ENCODE measurements at places on chromosomes 5 and 9.

DNA sequence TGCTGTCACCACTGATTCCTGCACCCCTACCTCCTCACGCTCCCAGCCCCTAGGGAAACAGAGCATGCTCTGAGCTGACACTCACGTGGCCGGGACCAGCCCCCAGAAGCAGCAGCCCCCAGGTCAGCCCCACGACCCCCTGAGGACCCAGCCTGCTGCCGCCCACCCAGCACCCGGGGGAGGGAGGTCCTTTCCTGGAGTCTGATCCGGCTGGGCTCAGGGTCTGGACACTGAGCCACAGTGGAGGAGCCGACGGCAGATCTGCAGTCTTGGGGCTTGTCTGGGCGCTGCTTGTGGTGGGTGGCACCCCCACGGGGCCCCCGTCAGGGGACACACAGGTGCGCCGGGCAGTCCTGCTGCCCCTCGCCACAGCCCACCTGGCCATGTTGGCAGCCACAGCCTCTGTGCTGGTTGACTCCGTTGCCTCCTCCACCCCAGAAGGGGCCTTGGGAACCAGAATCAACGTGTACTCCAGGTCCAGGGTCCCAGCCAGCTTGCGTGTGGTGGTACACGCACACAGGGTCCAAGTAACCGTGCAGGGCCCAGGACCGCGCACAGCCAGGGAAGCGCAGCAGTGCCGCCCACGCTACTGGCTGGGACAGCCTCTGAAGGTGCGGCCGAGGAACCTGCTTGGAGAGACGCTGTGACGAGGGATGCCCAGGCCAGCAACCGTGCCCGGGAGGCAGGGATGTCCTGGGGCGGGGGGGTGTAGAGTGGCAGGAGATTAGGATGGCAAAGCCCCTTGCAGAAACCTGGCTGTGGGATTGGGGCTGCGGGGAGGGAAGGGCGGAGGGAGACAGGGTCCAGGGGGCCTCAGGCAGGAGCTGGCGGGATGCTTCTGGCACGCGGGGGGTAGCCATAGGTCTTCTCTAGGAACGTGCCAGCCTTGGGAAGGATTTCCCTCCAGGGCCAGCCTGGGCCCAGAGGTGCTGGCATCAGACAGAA, 3.5 kb downstream of the DNLZ start:
- DNase-seq = no peak

- DNase-seq = no peak
Observed at GRCh38 chr9:123400926-123401503, 45.0 kb downstream of the CRB2 start.

- DNase-seq = no peak
Observed at GRCh38 chr5:112024769-112025168, 267.8 kb upstream of the NREP start.

- no peak for DNase-seq
Observed at GRCh38 chr5:138504799-138505198, 38.2 kb downstream of the ETF1 start.

DNA sequence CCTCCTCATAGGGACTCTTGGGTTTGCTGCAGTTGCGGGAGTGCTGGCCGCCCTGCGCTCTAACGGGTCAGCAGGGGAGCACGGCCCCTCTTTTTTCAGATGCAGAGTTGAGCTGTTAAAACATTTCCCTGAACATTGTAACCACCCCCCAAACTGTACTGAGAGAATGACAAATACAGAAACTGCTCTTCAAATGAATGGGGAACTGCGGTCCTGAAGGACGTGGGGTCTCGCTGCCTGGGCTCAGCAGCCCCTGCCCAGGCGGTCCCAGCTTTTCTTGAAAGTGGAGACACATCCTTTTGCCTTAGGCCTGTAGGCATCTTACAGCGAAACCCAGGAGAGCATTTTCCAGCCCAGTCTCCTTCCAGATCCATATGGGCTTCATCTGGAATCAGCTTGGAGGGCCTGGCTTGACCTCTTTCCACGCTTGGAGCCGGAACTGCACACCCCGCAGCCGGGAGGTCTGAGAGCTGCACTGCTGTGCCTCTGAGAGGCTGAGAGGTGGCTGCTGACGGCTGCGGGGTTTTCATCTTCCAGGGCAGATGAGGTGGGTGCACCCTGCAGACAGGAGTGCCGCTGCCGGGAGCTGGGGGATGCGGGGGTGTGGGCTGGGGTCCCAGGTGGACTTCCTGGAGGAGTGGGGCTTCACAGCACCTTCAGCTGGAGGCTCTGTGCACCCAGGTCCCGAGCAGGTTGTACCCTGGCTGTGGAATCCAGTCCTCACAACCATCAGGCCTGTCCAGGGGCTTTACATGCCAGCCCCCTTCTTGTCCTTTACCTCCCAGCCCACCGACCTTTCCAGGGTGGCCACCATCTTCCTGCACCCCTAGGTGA, 1.2 kb upstream of the AGPAT2 start:
- no peak for DNase-seq

GRCh38 chr5:14708551-14708950, 44.0 kb downstream of the OTULIN start:
- DNase-seq = no peak

DNA sequence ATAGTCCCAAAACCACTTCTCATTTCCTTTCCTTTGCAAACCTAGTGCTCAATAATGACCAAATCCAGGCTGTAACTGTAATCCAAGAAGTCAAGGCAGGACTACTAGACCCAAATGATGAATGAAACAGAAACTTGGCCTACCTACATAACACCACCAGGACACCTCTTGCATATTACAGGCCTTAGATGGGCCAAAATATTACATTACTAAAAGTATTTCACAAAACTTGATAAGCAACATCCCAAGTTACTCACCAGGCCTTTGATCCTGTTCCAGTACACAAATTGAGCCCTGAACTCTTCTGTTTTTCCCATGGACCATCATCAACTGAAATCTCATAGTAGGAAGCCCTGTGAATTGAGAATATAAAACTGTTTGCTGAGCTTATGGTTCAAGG, 34.8 kb downstream of the NADK2 start:
- DNase-seq = no peak

DNA sequence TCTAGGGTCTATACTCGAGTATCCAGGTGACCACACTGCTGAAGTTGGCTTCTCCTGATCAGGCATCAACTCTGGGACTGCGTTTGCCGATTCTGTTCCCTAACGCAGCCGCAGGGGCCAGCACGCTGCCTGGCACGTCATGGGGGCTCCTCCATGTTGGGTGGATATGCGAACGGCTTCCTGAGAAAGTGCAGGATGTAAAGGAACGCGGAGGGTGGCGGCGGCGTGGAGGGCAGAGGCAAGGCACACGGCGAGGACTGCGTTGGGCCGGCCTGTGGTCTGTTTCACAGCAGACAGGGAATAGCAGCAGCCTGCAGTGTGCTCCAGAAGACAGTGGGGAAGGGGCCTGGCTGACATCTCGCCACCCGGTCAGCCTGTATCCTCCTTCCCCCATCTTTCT, 3.8 kb downstream of the LCN10 start:
- no peak for DNase-seq

DNA sequence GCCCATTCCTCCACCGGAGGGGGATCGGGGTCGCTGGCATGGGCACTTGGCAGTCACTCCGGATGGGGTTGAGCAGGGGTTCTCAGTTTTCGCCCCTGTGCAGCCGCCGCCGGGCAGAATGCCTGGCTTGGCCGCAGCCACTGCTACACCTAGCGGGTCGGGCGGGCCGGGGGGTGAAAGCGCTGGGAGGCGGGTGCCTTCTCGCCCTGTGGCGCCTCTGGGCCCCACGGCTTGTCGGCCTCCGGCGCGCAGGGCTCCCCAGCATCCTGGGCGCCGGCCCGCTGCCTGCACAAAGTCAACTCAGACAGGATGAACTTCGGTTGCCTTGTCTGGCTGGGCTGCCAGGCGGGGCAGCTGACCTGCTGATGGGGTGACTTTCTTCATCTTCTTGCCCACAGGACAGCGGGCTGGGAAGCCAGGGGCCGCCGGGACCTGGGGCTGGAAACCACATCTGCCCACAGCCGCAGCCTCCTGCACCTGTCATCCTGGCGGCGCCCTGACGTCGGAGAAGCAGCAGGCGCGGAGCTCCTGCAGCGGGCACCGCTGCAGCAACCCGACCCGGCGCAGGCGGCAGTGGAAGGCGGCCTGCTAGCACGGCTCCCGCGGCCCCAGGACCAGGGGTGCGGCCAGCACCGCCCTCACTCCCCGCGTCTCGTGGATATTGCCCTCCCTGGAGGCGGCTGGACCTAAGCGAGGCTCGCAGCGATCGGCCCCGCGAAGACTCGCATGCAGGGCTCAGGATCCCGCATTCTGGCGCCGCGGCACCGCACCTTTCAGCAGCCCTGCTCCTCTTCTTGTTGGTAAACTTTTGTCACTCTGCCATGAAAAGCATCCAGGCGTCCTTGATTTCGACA, 1.3 kb upstream of the ANKRD18A start:
- DNase-seq = peak; percentile 14

- no peak for DNase-seq
Observed at GRCh38 chr9:134337469-134337868, 11.2 kb downstream of the RXRA start.

- no peak for DNase-seq
Observed at GRCh38 chr5:141677415-141677814, 4.6 kb downstream of the ARAP3 start.

- no peak for DNase-seq
Observed at GRCh38 chr5:10073441-10074104, 176.1 kb downstream of the ATPSCKMT start.

GRCh38 chr5:132209131-132209530, 18.5 kb downstream of the P4HA2 start:
- DNase-seq = no peak

GRCh38 chr9:73029346-73029745, 76.5 kb upstream of the ALDH1A1 start:
- no peak for DNase-seq

DNA sequence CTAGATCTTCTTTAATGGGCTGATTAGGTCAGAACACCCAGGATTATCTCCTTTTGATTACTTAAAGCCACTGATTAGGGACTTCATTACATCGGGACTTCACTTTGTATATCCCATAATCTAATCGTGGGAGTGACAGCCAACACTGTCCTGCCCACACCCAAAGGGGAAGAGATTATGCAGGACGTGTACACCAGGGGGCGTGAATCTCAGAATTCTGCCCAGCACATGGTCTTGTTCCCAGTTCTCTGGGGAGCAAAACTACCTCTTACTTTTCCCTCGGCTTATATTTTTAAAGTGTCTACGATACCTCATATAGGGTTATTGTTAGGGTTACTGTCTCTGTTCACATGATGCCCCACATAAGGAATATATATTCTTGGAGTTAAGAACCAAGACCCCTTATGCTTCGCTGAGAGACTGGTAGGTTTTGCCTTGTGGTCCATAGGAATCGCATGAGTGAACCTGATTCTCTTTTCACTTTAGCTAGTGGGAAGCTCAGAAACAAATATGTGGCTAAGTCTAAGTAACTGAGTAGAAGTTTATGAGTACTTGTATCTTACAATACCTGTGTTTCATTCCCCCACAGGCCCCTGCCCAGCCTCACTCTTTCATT, 192.7 kb downstream of the GNA14 start:
- DNase-seq = no peak

GRCh38 chr9:86721843-86722705, 225.2 kb downstream of the GAS1 start:
- DNase-seq = no peak

GRCh38 chr5:118371973-118372831, 616.1 kb downstream of the DTWD2 start:
- no peak for DNase-seq

DNA sequence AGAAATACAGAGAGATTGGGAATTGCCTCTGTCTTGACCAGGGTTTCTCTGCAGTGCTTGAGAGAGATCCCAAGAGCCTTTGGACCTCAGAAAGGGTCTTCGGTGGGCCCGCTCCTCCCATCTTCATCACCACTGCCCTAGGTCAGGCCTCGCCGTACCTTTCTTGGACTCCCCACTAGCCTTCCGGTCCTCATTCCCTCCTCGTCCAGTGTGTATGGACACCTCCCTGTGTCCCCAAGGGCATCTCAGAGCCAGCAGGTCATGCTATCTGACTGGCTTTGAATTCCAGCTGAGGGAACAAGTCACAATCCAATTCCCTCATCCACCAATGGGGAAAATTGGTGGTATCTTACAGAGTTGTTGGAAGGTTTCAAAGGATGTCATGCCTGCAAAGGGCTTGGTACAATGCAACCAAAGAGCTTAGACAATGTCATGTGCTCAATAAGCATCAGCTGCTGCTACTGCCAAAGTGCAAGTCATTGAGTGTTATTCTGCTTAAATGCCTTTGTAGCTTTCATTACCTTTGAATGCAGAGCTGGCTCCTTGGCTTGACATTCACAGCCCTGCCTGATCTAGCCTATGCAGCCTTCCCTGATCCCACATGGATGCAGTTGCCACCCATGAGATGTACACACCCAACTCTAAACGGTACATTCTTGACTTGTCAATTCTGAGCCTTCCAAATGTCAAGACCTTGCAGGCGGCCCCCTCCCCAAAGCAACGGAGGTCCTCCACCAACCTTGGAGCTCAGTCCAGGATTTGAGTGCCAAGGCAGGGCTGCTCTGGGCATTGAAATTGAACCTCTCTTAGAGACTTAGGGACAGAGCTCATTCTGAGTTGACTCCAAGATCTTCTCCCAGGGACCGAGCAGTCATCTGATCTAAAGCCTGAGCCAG, 58.0 kb downstream of the HRH2 start:
- no peak for DNase-seq

DNA sequence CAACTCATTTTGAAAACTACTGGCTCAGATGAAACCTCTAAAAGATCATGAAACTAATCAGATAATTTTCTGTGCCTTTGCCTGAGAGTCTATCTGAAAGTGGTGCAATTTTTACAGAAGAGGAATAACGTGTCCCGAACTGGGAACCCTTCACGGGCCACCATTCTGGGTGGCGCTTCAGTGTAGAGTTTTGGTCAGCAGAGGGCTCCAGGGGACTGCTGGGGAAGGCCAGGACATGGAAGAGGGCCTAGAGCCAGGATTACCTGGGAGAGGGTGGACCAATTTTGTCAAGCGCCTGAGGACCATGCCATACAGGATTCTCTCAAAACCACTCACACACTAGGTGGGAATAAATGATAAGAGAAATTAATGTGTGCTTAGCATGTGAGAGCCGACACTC, 49.7 kb upstream of the PLEKHG4B start:
- DNase-seq = no peak

- DNase-seq = no peak
Observed at GRCh38 chr5:82497242-82497641, 219.1 kb upstream of the RPS23 start.

DNA sequence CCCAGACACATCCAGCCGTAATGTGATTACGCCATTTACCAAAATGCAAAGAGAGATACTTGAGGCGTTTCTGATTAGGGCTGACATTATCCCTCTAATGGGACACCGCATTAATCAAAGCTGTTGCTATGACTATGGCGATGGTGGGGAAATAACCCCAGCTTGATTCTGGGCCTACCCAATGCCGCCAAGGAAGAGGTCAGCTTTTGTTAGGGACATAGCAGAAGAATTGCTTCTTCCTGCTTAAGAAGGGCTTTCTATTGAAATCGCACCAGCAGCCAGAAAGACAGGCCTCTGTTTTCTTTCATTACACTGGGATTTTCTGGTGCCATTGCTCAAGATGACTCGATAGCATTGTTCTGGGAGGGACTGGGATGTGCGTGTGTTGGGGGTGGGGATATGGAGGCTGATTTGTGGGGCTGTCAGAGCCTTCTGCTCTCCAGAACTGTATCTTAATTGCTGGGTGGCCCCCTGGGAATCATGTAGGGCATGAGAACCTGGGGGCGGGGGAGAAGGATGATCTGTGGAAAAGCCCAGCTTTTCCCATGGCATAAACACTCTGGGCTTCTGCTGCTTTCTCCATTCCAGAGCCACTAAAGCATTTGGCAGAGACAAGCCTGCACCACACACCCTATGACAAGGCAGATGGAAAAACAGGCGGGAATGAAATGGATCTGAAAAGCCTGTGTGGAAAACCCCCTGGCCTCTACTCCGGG, 106.5 kb upstream of the RAD23B start:
- no peak for DNase-seq
